T-helper 1 cell treated with Interleukin-12 subunit alpha and Interleukin-12 subunit beta and Interleukin-4 antibody, amounts not matched to agents 30 ng/mL and 1 ng/mL, for 36 hours (primary cell): ENCODE measurements at places on chromosomes 13 and 19. TPM values are rescaled to one million over a fixed set of nuclear protein-coding genes. Genes with fewer than 3 reads are reported as not detected.

Gene CD79A
- total RNA-seq, result 2.7 and 3.3 TPM in 2 replicates

Gene BCL3
- total RNA-seq, result 195 and 197 TPM in 2 replicates

Gene ZNF44
- total RNA-seq, result 13.9 and 14.0 TPM in 2 replicates

Gene HRC
- total RNA-seq, result not detected in 2 replicates

Gene CRLF1
- total RNA-seq, result not detected in 2 replicates

Gene PSG6
- not detected in 2 replicates for total RNA-seq
